Lung microvascular endothelial cell (primary cell): ENCODE measurements at places on chromosomes 16 and 17. TPM values are rescaled to one million over a fixed set of nuclear protein-coding genes. Genes with fewer than 3 reads are reported as not detected.

Gene PERCC1
- total RNA-seq, result not detected in 2 replicates

Gene TVP23A
- not detected in 2 replicates for total RNA-seq

Gene BAHCC1
- total RNA-seq, result 2.6 TPM in 2 replicates

Gene KRT39
- total RNA-seq, result not detected in 2 replicates

Gene DHRS7C
- not detected in 2 replicates for total RNA-seq

Gene MYO15A
- total RNA-seq, result under 0.01 and 0.22 TPM in 2 replicates

Gene SPDYE4
- total RNA-seq, result not detected in 2 replicates

Gene CACNA1H
- total RNA-seq, result under 0.01 TPM in 2 replicates

Gene SAT2
- total RNA-seq, result 25.7 and 33.3 TPM in 2 replicates

Gene ZKSCAN2
- 2.2 and 2.8 TPM in 2 replicates for total RNA-seq

Gene ZNF624
- total RNA-seq, result 3.5 and 5.4 TPM in 2 replicates

Gene WSCD1
- total RNA-seq, result 5.2 and 11.6 TPM in 2 replicates

Gene HOXB9
- under 0.01 TPM in 1 of 2 replicates, not detected in the other for total RNA-seq

Gene KRTAP4-3
- not detected in 2 replicates for total RNA-seq

Gene TMUB2
- 23.5 and 39.9 TPM in 2 replicates for total RNA-seq

Gene C16orf86
- total RNA-seq, result 2.6 and 2.8 TPM in 2 replicates

Gene FOXN1
- total RNA-seq, result not detected in 2 replicates

Gene CPHXL2
- total RNA-seq, result not detected in 2 replicates

Gene LITAFD
- not detected in 2 replicates for total RNA-seq

Gene DDX52
- total RNA-seq, result 19.4 and 27.4 TPM in 2 replicates

Gene SLC35G6
- total RNA-seq, result not detected in 2 replicates

Gene MEIOB
- total RNA-seq, result not detected in 2 replicates

Gene CMTM1
- 1.5 and 1.8 TPM in 2 replicates for total RNA-seq

Gene NAGS
- 2.0 and 5.0 TPM in 2 replicates for total RNA-seq

Gene CAVIN1
- total RNA-seq, result 342 and 371 TPM in 2 replicates

Gene LPCAT2
- total RNA-seq, result 2.8 and 8.7 TPM in 2 replicates
